ENCODE measurements at places on chromosomes 1 and 21.

DNA sequence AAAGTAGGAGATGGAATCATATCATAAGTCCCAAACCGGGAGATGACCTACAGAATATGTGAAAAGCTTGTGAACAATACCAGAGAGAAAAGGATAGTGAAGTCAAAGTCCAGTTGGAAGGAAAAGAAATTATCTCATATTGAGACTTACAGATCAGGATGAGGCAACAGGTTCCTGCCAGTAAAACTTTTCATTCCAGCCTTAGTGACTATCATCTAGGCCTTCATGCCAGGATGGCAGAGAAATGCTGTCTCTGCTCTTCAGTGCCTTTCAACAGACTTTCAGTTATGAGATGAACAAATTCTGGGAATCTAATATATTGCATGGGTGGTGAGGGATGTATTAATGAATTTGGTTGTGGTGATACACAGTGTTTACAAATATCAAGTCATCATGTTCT lies 52.3 kb downstream of the NTMT2 start:
- DNase-seq: no peak

DNA sequence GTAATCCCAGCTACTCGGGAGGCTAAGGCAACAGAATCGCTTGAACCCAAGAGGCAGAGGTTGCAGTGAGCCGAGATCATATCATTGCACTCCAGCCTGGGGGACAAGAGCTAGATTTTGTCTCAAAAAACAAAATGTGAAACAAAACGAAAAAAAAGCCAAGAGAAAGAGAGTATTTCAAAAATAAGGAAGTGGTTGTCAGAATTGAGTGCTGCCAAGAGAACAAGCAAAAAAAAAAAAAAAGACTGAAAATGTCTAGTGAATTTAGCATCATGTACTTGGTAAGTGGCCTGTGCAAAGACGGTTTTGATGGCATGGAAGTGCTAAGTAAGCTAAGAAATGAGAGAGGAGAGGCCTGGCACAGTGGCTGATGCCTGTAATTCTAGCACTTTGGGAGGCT lies 14.3 kb downstream of the KPNA6 start:
- no peak for DNase-seq

- DNase-seq: no peak
Measured at GRCh38 chr21:46639489-46640386, 4.3 kb downstream of the PRMT2 start.

DNA sequence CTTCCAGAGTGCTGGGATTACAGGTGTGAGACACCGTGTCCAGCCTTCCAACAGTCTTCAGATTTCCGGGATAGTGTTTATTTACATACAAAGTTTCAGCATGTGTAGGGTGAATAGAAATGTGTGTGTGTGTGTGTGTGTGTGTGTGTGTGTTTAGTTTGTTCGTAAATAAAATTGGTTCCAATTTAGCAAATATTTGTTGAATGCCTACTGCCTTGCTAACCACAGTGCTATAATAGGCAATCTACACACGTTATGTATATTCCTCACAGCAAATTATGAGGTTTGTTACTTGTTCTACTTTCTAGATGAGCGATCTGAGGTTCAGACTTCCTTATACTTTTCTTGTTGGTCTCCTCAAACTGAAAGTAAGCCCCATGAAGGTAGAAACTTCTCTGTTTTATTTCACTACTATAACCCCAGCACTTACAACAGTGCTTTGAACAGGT lies 32.8 kb upstream of the EPS15 start:
- DNase-seq: no peak

DNA sequence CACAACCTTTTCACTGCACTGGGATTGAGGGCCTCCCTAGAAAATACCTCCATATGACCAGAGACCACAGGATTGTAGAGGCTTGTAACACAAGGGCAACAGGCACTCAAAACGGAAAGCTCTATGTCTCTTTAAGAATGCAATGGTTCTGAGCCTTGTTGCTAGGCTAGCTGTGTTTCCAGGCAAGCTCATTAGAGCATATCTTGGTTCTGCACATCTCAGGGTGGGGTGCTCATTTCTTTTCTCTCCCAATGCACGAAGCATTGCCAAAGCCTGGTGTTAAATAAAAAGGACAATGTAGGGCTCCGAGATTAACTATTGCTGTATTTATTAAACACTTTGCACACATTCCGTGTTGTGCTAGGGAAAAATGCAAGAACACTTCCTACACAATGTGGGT lies 315.9 kb downstream of the PRDM2 start:
- no peak for DNase-seq

- DNase-seq: peak; percentile 38
Measured at GRCh38 chr1:22250724-22251123, 107.8 kb upstream of the WNT4 start.

DNA sequence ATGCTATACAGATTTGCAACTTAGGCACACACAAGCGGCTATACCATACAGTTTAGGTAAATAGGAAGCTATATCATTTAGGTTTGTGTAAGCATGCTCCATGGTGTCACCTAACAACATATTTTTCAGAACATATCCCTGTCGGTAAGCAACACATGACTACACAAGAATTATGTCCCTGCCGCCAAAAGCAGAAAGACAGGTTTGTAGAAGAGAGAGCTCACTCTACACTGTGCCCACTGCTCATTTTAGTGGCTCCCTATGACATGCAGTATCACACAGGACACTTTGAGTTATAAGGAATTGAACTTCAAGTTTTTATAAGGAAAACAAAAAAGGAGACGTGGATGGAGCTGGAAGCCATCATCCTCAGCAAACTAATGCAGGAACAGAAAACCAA lies 132.5 kb upstream of the KAZN start:
- DNase-seq: no peak

- DNase-seq: no peak
Measured at GRCh38 chr1:67120855-67121619, 13.7 kb downstream of the C1orf141 start.

- no peak for DNase-seq
Measured at GRCh38 chr1:170461291-170461747, 70.6 kb upstream of the GORAB start.

DNA sequence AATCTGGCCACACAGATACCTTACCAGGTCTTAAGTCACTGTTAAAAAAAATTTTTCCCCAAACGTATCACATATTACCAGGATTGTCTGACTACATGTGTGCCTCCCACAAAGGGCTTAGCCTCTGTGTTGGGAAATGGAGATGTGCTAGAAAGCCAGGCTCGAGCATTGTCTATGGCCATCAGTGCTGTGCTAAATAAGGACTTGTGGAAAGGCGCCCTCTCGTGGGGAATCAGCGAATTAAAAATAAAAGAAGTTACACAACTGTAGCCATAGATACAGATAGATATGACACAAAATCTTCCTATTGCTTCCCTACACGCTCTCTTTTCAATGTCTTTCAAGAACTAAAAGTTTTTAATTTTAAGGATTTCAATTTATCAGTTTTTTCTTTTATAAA lies 47.5 kb upstream of the CRNN start:
- peak; percentile 51 for DNase-seq

DNA sequence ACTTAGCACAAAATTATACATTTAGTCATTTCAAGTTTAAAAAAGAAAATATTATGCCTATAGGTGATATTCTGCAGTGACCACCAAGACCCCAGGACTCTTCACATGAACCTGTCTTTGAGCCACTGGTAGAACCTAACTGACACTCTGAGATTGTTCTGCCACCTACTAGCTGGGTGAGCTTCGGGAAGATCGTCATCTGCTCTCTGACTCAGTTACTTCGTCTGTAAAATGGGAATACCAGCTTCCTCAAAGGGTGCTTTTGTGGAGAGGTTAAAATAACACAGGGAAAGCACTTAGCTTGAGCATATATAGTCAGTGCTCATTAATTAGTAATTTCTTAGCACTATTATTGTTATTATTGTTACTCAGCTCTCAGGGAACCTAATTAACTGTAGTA lies 228.5 kb upstream of the JUN start:
- DNase-seq: no peak

GRCh38 chr21:38349111-38349746 lies 92.4 kb downstream of the KCNJ15 start:
- no peak for DNase-seq

DNA sequence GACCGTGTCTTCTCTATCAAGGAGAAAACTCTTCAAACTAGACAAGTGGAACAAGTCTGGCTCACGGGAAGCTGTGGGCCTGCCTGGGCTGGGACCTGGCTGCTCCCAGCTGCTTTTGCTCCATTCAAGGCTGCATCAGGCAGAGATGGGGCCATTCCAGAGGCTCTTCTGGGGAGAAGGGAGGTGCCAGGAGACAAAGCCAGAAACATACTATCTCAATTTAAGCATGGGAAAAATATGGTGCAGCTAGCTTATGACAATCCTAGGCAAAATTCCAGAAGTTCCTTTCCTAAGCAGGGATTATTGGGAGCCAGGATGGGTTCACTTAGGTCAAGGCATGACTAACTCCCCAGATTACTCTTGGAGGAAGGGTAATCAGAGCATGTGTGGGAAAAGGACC lies 90.8 kb upstream of the SLC2A1 start:
- DNase-seq: no peak

GRCh38 chr1:199931666-199932377 lies 95.7 kb upstream of the NR5A2 start:
- peak; percentile 10 for DNase-seq

GRCh38 chr1:223413216-223413615 lies 20.0 kb downstream of the CCDC185 start:
- DNase-seq: no peak

- DNase-seq: no peak
Measured at GRCh38 chr1:205787287-205787916, 12.1 kb upstream of the RAB29 start.

GRCh38 chr1:82161700-82162141 lies 361.0 kb downstream of the ADGRL2 start:
- peak; percentile 11 for DNase-seq

DNA sequence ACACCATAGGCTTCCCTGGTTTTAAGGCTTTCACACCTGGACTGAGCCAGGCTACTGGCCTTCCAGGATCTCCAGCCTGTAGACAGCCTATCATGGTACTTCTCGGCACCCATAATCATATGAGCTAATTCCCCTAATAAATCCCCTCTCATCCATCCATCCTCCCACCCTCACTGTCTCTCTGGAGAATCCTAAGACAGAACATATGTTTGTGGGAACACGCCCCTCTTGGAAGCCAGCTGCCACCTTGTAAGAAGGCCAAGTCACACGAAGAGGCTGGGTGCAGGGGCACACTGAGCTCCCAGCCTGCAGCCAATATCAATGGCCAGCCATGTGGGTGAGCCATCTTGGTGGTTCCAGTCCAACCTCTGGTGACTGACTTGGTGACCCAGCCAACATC lies 7.4 kb downstream of the CLCC1 start:
- DNase-seq: no peak

- DNase-seq: peak; percentile 22
Measured at GRCh38 chr1:169517558-169518186, 31.9 kb upstream of the SLC19A2 start.

- DNase-seq: no peak
Measured at GRCh38 chr21:44820851-44821250, 3.0 kb upstream of the SUMO3 start.

DNA sequence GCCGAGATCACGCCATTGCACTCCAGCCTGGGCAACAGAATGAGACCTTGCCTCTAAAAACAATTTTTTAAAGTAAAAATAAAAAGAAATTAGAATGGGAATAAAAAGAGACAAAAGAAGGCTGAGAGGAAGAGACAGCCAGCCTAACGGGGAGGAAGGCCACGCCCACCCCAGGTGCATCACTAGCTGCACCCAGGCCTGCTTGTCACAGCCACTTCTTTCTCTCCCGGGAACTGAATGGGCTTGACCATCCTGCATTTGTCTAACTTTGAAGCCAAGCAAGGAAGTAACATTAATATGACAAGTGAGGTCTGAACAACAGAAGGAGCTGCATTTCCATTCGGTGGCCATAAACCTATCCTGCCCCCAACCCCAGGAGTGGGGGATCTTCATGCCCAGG lies 20.8 kb upstream of the EFNA1 start:
- DNase-seq: no peak

DNA sequence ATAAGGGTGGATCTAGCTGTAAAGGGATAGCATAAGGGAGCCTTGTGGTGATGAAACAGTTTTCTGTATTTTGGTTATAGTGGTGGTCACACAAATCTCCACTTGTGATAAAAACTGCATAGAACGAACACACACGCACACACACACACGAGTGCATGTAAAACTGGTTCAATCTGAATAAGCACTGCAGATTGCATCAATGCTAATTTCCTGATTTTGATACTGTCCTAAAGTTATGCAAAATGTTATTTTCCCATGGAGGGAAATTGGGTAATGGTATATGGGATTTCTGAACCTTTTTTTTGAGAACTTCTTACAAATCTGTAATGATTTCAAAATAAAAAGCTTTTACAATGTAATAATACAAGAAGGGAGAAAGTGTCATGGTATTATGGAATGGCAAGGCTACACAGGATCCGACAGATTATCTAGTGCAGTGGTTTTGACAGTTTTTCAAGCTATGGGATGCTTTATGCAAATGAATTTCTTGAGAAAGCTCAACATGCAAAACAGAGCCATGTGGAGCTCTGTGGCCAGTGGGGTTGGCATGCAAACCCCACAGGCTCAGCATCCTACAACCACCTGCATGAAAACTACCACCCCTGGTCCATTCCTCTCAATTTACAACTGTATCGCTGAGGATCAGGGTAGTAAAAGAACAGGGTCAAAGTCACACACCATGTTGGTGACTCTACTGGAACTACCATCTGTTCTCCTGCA lies 18.8 kb downstream of the SLC41A1 start:
- DNase-seq: no peak

DNA sequence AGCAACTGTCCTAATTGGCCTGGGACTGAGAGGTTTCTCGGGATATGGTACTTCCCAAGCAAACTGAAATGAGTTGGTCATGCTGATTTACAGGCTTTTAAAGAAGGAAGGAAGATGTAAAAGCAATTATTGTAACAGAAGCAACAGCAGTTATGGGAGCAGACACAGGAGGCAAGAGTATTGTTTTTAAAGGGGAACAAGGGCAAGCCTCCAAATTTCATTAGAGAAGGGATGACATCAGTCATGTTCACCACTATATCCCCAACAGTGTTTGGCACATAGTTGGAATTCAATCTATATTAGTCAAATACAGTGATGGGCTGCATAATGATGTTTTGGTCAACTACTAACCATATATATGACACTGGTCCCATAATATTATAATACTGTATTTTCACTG lies 46.0 kb upstream of the JUN start:
- DNase-seq: no peak

DNA sequence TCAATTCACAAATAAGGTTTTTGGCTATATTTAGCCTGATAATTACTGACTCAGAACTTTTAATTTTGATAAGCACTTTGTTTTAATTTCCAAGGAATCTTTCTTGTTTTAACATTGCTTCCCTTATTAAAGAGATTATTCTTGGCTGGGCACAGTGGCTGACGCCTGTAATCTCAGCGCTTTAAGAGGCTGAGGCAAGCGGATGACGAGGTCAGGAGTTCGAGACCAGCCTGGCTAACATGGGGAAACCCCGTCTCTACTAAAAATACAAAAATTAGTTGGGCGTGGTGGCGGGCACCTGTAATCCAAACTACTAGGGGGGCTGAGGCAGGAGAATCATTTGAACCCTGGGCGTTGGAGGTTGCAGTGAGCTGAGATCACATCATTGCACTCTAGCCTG lies 13.8 kb downstream of the ALG14 start:
- DNase-seq: no peak

DNA sequence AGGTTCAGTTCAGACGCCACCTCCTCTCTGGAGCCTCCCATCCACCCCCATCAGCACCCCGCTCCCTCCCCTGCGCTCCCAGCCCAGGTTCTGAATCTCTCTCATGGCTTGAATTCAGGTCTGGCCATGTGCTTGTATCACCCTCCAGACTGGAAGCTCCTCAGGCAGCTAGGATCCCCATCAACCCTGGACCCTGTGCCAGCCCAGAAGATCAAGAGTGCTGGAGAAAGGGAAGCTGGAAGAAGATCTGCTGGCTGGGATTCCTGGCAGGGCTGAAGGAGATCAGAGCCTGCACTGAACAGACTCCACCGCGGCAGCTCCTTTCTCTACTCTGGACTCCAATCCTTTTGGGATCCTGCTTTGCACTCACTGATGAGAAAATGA lies 11.7 kb upstream of the TINAGL1 start:
- no peak for DNase-seq
